Activated CD4-positive, alpha-beta T cell treated with anti-CD3 and anti-CD28 coated beads, Interleukin-2, Interleukin-6, amounts not matched to agents 100 ng/mL and 50 ng/mL, durations not matched to agents 16 hours and 8 hours (primary cell): ENCODE measurements at places on chromosomes 1 and 21.

DNA sequence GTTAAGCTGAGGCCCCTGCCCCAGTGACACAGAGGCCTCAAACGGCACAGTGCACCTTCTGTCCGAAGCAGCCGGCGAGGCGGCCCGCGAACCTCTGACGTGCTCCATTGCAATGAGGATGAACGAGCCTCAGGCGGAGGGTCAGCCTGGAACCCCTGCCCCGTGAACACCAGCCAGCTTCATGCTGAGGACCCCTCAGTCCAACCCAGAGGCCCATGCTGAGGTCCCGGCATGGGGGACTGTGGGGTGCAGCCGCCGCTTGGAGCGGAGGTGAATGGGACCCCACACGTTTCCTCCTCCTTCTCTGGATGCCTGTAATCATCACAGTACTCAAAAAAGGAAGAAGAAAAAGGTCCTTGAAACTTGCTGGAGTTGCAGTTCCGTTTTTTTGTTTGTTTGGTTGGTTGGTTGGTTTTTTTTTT lies 62.1 kb downstream of the PRKCZ start:
- no peak for DNase-seq

DNA sequence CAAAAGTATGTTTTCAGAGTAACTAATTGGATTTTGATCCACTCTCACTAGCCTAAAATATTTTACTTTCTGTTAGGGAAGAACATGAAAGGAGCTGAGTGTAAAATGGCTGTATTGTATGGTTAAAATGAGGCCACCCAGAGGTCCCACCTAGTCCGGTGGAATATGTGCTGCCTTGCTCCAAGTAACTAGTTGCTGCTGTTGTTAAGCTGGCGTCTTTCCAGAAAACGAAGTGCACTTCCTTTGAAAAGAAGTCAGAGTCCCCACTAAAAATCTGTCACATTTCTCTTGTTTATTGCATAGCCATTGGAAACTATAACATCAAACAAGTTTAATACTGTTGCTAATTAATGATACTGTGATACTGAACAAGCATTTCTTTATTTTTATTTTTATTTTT lies 3.2 kb downstream of the SLC25A33 start:
- no peak for DNase-seq

- DNase-seq, result no peak
Observed at GRCh38 chr1:162699366-162699765, 67.1 kb downstream of the DDR2 start.

- DNase-seq, result no peak
Observed at GRCh38 chr1:203215573-203215972, 13.9 kb downstream of the CHIT1 start.

DNA sequence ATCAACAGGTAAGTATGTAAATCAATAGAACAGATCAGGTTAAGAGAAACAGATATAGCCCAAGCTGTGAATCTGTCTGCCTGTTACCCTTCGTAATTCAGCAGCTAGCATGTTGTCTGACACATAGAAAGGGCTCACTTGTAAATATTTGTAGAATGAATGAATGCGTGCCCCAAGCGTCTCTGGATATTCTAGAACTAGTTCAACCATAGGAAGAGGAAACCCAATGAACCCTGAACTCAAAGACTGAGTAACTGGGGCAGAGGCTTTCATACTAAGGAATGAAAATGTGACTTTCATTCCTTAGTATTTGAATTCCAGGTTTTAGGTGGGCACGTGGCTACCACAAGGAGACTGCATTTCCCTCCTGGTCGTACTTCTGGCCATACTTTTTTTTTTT lies 60.1 kb upstream of the SMYD2 start:
- no peak for DNase-seq

DNA sequence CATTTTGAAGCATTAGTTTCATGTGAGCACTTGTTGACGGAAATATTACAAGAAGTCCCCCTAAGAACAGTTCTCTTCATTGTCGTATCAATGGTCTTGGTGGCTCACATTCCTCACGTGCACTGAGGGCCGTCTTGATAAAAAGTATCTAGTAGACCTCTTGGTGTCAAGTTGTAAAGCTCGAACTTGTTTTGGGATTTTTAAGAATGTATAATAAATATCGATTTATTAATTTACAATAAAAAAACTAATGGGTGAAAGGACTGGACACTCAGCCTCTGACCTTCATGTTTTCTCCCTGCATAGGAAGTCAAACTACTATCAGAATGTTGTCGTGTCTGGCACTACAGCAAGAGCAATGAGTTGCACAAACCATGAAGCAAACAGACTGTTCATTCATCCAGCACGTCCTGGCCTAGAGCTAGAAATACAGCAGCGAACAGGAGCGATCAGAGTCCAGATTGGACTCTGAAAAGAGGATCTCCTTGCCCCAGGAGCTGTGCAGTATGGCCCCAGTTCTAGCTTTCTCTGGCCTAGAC lies 319.2 kb downstream of the SMYD3 start:
- DNase-seq, result no peak

DNA sequence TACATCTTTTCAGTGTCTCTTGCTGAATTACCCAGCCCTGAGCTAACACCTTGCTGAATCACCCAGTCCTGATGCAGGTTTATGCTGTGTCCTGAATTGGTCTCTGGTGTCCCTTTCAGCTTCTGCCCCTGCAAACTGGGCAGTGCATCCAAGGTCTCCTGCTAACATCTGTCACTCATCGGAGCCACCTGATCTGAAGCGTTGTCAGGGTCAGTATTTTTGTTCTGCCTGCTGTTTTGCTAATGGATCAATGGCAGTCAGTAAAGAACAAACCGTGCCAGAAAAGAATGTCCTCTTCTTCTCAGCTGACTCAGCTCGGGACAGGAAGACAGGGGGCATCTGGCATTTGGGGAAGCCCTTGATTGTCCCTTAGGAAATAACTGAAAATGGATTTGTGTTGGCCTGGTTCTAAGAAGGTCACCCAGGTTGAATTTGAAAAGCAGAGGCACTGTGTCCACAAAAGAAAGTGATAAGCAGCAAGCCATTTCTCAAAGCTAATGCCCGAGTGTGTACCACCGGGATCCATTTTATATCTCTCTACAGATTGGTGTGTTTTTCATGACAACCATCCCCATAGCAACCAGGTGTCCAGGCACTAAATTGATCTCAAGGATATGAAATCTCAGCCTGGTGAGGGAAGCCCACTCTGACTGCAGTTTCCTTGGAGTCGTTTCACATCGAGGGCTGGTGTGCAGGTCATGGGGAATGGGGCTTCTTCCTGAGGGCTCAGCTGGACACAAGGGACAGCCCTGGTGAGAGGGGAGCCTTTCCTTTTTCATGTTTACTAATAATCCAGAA lies 109.7 kb upstream of the IRF2BP2 start:
- DNase-seq, result no peak

GRCh38 chr21:17002594-17003257 lies 510.1 kb upstream of the CXADR start:
- no peak for DNase-seq

DNA sequence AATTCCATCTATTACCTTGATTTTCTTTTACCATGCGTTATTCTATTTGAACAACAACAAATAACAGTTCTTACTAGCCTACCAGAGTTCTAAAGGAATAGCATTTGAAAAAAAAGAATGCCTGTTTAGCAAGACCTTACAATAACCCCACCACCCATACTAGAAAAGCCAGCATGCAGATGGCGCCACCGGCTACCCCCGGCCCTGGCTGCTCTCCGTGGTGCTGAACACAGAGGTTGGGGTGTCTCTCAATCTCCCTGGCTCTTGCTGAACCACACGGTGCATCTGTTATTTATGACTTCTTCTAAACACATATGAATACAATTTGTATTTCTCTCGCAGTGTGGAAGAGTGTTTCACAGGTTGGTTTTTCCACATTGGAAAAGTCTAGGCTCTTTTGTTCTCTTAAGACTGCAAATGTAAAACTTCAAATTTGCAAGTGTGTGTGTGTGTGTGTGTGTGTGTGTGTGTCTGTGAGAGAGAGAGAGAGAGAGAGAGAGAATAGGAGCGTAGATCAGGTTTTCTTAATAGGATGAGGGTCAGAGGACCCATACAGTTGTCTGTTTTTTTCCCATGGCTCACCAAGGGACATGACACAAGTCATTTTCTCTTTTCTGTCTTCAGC lies 13.6 kb downstream of the GRIK3 start:
- peak; percentile 13 for DNase-seq

DNA sequence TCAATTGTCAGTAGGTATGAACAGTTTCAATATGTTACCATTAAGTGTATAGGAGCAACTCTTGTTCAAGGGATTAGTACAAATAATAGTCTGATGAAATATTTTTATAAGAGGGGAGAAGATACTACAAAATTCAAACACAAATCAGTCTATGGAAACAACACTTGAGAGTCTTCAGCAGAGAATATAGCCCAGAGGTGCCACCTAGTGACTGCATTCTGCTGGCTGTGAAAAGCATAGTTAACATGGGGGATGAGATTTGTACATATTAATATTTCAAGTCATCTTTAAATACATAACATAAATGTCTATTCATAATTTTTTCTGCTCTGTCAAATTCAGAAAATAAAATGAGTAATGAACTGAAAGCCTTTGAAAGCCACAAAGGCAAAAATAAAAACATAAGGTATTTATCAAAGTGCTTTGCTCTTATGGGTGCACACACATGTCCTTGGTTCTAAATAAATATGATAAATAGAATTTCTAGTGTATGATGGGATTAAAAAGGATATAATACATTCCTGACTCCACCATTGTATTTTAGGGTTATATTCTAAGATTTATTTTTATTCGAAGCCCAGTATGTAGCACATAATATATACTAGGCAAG lies 440.9 kb upstream of the ZRANB2 start:
- peak; percentile 18 for DNase-seq

- no peak for DNase-seq
Observed at GRCh38 chr1:21961337-21961736, 15.5 kb upstream of the CELA3B start.

GRCh38 chr1:160414881-160415280 lies 14.5 kb downstream of the VANGL2 start:
- DNase-seq, result no peak

DNA sequence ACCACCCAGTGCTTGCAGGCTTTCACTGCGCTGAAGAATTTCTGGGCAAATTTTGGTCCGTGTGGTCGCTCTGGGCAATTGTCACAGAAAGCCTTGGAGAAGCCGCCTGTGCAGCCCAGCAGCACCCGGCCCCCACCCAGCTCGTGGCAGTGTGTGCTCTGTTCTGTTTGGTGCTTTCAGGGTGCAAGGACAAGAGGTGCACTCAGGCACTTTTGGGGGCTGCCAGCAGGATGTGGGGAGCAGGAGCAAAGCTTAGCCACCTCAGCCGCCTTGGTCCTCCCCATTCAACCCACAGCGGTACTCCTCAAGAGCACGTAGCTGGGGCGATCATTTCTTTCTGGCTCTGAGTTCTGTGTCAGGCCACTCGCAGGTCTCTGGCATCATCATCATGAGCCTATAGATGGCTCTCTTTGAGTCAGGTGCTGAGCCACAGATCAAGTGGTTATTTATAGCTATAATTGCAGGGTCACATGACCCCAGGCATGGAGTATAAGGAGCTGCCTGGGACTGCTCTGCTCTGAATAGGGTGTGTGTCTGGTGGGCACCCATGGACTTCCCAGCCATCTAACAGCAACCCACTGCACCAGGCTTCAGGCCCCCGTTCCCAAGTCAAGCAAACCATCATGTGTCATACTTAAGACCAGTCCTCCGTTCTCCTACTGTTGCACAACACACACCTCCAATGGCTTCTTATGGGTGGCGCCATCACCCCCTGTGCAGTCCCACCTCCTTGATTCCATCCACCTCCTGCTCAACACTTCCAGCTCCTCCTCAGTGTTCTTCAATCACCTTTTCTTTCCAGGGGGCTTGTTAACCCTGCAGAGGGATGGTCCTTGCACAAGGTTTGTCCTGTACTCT lies 18.1 kb upstream of the TENT5C start:
- DNase-seq, result no peak

GRCh38 chr1:58251430-58252073 lies 295.0 kb downstream of the OMA1 start:
- peak; percentile 15 for DNase-seq

DNA sequence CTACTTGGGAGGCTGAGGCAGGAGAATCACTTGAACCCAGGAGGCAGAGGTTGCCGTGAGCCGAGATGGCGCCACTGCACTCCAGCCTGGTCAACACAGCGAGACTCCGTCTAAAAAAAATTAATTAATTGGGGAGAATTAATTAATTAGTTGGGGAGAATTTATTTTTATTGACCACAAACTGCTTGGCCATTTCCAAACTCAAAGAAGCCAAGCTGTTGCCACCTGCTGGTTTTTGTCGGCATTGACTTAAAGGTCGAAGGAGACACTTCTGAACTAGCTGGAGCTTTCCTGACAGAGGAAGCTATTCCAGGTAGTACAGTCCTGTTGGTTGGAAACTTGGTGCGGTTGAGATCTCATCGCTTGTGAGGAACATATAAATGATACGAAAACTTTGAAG lies 13.1 kb downstream of the MAP1LC3C start:
- peak; percentile 19 for DNase-seq

DNA sequence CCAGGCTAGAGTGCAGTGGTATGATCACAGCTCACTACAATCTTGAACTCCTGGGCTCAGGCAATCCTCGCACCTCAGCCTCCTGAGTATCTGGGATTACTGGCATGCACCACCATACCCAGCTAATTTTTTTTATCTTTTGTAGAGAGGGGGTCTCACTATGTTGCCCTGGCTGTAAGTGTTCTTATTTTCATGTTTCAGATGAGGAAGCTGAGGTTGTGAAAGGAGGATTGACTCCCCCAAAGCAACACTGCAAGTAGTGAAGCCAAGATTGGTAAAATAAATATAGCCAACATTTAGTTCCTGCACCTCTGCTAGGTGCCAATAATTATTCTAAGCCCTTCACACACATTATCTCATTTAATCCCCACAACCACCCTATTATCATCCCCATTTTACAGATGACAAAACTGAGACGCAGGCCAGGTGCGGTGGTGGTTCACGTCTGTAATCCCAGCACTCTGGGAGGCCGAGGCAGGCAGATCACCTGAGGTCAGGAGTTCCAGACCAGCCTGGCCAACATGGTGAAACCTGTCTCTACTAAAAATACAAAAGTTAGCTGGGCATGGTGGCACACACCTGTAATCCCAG lies 2.1 kb downstream of the PMVK start:
- no peak for DNase-seq

GRCh38 chr1:21241771-21242581 lies 48.3 kb downstream of the ECE1 start:
- no peak for DNase-seq

DNA sequence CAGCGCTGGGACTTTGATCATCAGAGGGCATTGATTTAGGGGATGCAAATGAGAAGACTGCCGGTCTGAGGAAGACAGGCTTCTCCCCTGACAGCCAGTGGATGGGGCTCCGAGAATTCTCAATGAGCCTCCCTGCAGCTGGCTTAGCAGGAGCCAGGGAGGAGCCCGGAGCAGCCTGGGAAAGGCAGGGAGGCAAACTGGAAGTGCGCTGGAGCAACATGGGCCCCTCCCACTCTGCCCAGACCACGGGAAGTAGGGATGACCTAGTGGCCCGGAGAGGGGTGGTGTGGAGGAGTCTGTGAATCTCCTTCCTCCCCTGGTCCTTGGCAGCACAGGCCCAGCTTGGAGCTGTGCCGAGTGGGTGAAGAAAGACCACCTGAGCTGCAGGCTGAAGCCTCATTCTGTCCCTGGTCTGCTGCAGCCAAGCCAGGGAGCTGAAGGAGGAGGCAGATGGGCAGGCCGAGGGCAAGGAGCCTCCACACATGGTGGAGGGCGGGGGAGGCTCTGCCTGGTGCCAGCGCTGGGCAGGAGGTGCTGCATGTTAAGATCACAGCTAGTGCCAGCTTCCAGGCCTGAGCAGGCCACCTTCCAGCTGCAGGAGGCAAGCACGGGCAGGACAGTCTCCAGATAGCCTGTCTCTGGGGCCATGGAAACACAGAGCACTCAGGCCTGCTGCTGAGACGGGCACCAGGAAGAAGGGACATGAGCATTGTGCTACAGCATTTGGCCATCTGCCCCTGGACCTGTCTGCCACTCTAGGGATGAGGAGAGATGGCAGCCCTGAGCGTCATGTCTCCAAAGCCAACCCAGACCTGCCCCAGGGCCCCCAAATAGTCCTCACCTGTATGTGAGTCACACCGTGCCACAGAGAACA lies 12.2 kb upstream of the CLSTN1 start:
- DNase-seq, result no peak
